ENCODE measurements at places on chromosomes 13 and 19.

GRCh38 chr19:42255766-42256745, 1.1 kb upstream of the ERF start:
- DNase-seq: no peak

DNA sequence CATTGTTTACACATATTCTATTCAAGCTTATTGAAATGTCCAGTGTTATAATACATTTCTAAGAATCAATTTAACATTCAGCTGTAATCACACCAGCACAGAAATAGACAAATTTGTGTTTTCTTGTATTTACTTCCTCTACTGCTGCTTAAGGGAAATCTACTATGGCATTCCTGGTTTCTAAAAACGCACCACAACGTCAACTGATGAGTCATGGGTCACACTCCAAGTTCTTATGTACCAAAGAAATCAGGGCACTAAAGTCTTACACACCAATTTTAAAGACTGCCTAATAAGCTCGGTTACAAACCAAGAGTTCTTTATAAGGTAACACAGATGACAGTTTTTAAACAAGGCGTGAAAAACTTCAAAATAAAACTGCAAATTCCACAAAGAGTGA, 13.2 kb downstream of the LNX2 start:
- no peak for DNase-seq

DNA sequence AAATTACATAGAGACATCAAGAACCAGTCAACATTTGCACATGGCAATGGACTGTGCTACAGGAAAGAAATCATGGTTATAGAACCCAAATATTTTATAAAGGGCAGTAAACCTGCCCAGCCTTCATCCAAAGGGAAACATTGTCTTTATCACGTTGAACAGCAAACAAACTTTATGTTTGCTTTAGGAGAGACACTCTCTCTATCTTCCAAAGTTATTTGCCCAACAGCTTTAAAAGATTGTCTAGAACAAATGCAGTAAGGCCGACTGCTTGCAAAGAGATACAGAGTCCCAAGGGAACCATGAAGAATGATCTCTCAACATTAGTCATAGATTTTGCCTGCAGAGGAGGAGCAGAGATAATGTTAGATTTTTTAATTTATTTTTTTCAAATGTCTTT, 1323.5 kb upstream of the SLC10A2 start:
- DNase-seq: peak; percentile 21

DNA sequence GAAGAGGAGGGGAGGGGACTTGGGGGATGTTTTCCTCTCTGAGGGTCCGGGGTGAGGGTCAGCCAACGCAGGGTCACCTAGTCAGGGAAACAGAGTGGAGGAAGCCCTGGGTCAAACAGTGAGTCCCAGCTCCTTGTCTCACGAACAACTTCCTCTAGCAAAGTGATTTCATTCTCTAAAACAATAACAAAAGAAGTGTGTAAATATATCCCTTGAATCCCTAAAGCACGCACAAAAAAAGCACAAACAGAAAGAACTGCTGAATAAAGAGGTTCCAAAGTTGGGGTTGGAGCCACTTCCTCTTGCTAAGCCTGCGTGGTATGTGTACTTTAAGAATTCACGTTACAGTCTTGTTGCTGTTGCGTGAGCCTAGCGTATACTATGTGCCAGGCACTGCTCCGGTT, 1.5 kb upstream of the C5AR2 start:
- no peak for DNase-seq

DNA sequence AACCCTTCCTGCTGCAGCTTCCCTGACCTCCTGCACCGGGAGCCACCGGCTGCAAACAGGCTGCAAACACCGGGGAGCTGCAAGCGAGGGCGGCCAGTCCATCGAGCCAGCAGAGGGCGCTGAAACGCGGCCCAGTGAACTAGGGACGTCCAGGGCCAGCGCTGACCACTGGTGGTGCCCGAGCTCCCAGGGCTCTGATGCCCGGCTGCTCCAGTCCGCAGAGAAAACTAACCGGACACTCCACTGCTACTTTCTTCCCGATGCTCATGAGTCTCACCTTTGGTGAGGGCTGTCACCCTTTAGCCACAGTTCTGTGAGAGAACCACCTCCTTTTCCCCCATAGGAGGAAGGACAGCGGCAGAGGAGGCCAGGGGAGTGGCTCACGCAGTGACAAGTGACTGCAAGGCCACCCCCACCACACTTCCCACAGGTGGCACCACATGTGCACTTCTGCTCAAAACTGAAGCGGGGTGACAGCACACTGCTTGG, 82.8 kb upstream of the MTIF3 start:
- peak; percentile 0 for DNase-seq

GRCh38 chr13:93953841-93954240, 525.6 kb downstream of the DCT start:
- no peak for DNase-seq

- no peak for DNase-seq
Measured at GRCh38 chr13:82294226-82294625, 1588.0 kb downstream of the SLITRK1 start.

- no peak for DNase-seq
Measured at GRCh38 chr13:21316376-21316775, 139.9 kb downstream of the MRPL57 start.

GRCh38 chr13:30819136-30819888, 84.0 kb downstream of the ALOX5AP start:
- no peak for DNase-seq

GRCh38 chr13:22082030-22082429, 411.2 kb downstream of the FGF9 start:
- DNase-seq: no peak

DNA sequence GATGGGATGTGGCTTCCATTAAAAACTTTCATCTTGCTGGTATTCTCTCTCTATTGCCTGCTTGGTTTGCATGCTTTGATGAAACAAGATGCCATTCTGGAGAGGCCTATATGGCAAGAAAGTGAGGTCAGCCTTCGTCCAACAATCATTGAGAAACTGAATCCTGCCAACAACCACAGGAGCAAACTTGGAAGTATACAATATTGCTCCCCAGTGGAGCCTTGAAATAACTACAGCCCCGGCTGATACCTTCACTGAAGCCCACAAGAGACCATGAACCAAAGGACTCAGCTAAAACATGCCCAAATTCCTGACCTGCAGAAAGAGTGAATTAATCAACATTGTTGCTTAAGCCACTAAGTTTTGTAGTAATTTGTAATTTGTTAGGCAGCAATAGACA, 82.5 kb upstream of the FGF14 start:
- DNase-seq: no peak

GRCh38 chr19:28475525-28475924, 737.4 kb downstream of the UQCRFS1 start:
- no peak for DNase-seq

DNA sequence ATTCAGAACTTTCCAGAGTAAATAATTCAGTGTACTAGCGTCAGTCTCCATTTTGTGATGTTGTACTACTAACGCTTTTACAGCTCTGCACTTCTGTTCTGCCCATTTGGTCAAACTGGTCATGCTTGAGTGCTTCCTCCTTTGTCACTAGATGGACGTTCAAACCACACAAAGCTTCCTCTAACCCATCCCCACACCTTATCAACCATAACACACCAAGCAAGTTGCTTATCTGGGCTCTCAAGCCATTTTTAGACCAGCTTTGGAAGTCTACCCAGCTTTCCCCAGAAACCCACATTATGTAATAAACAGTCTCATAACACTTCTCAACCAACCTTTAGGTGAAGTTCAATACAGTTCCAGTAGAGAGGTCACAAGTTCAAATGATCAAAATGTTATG, 2.3 kb upstream of the ZNF347 start:
- DNase-seq: no peak

- DNase-seq: no peak
Measured at GRCh38 chr19:35039881-35040825, 1.4 kb upstream of the HPN start.

DNA sequence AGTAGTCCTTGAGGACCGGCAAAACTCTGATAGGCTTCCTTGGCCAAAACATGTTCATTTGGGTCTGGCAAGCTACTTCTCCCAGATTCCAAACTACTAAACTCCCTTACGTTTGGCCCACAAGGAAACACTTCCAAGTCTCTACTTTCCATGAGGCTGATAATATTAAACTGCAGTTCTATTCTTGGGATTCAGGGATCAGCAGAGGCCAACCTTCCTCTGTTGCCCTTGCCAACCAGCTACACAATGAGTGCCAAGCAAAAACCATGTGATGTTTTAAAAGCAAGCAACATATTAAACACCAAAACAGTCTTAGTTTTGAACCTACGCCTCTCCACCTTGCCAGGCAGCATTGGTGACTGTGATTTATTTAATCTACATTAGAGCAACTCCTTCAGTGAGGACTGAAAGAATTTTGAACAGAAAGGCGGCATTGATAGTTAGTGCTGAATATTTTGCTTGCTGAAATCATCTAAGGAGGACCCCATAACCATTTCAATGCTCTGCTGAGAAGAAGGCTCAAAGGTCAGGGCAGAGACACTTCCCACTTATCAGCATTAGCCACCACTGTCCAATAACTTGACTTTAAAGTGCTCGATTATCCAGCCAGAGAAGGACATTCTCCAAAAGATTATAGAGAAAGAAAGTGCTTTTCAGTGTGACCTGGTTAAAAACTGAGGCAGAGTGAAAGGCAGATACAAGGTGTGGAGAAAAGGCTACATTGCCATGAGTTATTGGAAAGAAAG, 287.1 kb downstream of the TBC1D4 start:
- DNase-seq: no peak

DNA sequence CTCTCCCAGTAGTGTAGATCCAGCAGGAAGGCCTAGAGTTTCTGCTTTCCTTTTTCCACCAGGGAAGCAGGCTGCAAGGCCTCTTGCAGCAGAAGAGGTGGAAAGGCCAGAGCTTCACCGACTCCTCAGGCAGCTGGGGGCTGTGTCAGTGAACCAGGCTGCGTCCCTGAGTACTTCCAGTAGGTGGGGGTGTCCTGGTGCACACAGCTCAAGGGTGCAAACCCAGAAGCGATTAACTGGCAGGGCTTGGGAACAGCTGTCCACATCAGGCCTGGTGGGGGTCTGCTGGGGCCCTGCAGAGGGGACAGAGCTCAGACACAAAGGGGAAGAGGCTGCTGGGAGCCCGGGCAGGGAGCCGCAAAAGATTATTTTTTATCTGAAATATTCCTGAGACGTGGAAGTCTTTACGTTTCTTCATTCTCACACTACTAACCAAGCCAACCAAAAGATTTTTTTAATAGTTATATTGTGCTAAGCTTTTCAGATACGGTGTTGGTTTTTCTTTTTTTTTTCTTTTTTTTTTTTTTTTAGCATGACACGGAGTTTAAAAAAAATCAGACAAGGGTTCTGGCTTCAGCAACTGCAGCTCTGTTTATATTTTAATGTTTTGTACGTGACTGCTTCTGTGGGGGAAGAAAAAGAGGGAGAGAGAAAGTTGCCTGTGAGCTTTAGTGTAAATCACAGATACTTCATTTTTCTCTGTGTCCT, 11.0 kb downstream of the TSHZ3 start:
- DNase-seq: no peak

DNA sequence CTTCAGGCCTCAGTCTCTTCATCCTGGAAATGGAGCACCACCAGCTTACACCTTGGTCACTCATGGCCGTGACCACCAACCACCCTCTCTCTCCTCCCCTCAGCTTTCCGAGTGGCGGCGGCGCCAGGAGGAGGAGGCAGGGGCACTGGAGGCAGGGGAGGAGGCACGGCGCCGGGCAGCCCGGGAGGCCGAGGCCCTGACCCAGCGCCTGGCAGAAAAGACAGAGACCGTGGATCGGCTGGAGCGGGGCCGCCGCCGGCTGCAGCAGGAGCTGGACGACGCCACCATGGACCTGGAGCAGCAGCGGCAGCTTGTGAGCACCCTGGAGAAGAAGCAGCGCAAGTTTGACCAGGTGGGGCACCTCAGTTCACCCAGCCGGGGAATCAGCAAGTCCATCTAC, 47.7 kb downstream of the KCNC3 start:
- no peak for DNase-seq

DNA sequence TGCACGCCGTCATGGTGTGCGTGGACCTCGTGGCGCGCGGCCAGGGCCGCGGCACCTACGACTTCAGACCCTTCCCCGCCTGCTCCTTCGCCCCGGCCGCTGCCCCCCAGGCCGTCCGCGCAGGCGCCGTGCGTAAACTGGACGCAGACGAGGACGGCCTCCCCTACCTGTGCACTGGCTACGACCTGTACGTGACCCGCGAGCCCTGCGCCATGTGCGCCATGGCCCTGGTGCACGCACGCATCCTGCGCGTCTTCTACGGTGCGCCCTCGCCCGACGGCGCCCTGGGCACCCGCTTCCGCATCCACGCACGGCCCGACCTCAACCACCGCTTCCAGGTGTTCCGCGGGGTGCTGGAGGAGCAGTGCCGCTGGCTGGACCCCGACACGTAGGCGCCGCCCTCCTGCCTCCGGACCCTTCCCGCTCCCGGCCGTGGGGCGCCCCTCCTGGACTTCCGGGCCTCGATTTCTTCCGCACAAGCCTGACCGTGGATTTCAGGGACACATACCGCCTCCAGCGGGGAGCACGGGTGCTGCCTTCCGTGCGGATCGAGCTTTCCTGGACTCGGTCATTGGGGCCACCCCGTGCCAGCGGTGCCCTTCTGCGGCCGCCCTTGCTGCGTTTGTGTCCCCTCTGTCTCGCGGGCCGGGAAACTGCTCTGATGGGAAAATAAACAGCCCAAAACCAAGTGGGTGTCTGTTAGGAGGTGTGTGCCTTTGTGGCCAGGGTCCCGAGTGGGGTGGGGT, 7.7 kb downstream of the ADAT3 start:
- no peak for DNase-seq

DNA sequence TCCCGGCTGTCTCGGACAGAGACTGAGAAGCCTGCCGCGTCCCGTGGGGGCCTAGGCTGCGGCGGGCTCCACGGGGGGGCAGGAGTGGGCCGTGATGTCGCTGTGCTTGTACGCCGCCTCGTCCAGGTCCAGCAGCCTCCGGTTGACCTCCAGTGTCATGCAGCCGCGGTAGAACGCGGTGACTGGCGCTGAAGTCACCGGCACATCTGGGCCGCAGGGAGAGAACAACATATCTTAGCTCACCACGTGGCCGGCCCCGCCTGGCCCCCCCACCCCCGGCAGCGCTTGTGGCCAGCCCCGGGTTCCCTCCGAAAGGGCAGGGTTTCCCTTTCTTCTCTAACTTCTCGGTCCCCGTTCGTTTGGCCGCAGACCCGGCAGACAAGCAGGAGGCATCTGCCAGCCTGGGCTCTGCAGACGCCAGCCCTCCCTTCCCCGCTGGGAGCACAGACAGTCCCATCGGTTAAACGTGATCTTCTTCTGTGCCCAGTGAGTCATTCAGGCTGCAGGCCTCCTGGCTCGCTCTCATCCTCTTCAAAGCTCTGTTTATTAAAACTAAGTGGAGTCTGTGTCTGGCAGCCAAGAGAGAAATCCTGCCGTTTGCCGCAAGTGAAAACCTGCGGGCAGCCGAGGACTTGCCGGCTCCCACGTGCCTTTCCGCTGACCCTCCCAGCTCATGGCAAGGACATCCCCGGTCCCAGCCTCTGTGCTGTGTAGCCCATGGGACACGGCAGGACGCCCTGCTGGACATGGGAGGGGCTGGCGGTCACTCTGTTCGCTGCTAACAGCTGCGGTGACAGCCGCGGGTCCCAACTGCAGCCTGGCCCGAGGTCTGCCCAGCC, 42.8 kb downstream of the GAS6 start:
- DNase-seq: peak; percentile 90

DNA sequence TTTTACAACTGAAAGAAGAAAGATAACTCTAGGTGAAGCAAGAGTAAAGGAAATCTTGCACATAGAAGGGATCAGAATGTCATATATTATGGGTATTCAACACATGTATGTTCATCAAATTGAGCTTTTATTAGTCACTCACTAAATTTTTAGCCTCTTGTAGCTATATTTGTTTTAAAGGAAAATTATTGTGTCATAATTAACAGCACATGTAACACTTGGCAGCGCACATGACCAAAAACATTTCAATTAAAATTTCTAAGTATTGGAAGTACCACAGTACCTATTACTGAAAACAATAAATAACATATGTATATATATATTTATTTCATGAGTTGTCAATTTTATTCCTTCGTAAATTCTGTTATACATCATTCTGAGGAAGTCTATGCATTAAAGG, 2800.4 kb downstream of the PCDH9 start:
- peak; percentile 34 for DNase-seq
